Keratinocyte (primary cell): ENCODE measurements at places on chromosomes 1 and 21. TPM values are rescaled to one million over a fixed set of nuclear protein-coding genes. Genes with fewer than 3 reads are reported as not detected.

DNA sequence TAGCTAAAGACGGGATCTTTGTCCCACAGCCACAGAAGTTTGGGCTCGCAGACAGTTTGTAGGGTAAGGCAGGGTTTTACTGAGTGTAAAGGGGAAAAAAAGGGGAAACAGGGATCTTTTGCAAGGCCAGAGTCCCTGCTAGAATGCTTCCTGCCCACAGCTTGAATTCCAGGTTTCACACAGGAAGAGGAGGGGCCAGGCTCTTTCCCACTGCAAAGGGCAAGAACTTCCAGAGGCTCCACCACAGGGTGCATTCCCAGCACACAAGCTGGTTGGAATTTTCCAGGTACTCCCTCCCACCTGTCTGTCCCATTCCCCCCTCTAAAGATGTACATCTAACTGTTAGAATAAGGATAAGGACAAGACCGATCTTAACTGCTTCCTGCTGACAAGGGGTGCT lies 1126.9 kb downstream of the KCNT2 start:
- no peak for DNase-seq

DNA sequence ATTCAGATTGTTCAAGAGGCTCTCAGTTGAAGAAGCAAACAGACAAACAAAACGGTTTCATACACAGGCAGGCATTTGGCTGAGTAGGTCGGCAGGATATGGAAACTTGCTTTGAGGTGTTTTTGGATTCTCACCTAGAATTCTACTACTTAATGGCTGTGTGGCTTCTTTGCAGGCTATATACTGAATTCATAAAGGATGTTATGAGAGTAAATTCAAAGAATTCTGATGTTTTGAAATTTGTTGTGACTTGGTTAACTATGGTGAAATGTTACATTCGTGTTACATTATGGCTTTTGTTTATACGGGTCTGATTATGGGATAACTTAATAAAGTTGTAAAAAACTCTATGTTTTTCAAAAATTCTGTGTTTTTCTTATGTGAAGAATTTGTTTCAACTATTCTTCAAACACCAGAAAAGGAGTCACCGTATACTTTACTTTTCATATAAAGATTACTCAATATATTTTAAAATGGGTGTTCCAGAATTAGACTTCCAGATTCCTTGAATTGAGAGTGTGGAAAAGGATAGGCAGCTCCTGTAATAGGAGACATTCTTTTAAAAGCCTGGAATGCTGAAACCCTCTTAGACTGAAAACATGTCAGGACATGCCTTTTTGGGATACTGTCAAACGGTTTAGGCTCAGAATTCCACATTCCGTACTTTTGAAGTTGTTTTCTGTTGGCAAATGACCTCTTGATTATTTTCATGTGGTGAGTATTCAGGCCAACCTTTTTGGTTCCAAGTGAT lies 8.2 kb upstream of the IRF2BP2 start:
- DNase-seq, result no peak

GRCh38 chr1:86489242-86489878 lies 20.6 kb downstream of the CLCA1 start:
- DNase-seq, result no peak

DNA sequence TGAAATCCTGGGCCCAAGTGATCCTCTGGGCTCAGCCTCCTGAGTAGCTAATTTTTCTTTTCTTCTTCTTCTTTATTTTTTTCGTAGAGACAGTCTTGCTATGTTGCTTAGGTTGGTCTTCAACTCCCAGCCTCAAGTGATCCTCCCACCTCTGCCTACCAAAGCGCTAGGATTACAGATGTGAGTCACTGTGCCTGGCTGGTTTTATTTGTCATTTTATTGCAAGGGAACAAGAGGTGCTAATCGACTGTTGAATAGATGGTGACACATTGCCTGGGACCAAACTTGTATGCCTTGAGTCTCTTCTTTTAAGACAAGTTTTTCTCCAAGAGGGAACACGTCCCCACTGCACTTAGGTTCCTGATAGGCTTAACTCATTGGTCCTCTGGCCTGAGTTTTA lies 20.0 kb upstream of the KLHDC8A start:
- DNase-seq, result no peak

The ACTN2 gene
- polyA plus RNA-seq, result not detected in 3 replicates

GRCh38 chr1:220767312-220768125 lies 19.2 kb upstream of the MTARC1 start:
- no peak for DNase-seq

DNA sequence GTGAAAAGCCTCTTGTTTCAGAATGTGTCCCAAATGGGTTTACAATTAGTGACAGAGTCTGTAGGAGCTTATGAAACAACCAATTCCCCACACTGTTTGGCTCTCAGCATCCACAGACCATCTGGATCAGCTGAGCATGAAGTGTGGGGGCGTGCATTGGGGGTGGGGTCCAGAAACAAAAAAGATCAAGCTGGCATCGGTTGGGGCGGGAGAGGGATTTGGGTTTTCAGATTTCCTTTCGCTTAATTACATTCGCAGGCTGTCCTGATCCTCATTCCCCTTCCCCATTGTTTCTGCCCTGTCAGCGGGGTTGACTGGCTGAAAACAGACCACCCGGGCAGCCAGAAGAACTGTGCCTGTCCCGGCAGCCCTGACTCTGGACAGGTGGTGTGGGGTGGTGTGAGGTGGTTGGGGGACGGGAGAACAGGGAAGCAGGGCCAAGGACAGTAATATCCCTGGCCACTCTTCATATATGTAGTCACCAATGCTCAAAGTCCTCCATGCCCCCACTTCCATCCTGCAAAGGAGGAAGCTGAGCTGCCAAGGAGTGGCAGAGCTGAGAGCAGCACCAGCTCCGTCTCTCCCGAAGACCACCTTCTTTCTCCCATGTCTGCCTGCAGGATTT lies 92.0 kb downstream of the IER5 start:
- DNase-seq, result no peak

GRCh38 chr1:118627435-118627834 lies 360.7 kb downstream of the TBX15 start:
- no peak for DNase-seq

GRCh38 chr1:100622037-100622436 lies 84.1 kb downstream of the GPR88 start:
- DNase-seq, result no peak

DNA sequence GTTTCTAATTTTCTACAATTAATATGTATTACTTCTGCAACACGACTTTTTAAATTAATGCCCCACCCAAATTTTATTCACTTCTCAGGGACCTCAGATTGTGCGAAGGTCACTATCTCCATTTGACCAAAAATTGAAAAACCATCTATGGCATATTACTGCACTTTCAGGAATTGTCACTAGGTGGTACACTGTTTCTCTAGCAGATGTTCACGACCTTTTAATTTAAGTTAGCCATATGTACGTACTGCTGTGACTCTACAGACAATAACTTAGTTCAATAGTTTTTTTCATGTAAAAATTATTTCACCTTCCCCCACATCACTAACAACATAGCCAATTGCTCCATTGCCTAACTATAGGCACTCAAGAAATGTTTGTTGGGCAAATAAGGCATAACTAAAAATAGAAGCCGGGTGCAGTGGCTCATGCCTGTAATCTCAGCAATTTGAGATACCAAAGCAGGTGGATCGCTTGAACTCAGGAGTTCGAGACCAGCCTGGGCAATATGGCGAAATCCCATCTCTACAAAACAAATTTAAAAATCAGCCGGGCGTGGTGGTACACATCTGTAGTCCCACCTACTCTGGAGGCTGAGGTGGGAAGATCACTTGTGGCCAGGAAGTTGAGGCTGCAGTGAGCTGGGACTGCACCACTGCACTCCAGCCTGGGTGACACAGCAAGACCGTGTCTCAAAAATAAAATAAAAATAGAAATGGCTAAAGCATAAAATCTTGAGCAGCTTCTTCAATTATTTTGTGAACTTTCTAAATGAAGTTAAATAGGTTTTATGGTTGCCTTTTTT lies 75.7 kb upstream of the PKN2 start:
- no peak for DNase-seq

The CXADR gene
- polyA plus RNA-seq, result 35.5 to 42.6 TPM (median 37.3 TPM) in 3 replicates

DNA sequence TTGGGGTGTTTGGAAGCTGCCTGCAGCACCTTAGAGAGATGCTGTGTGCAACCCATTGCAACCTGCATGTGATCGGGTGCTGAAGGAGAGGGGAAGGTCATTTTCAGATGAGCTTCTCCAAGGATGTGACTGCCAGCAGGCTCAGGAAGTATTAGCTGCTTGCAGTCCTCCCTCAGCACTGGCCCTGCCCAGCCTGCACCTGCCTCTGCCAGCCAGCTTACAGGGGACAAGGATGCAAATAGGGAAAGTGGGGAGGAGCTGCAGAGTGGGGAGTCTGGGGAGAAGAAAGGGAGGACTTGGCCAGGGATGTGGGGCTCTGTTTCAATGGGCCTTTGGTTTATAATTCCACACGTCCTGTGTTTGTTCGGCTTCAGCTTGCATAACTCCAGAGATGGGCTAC lies 254.5 kb downstream of the RRAGC start:
- DNase-seq, result no peak

- no peak for DNase-seq
These were observed at the start of gene TRIM46 for GRCh38 chr1:155173478-155174323. Gene TRIM46, plus strand, starts transcription at chr1:155173849. Its CDS starts 118 bp downstream, at chr1:155173967.

The OR2L5 gene
- polyA plus RNA-seq, result not detected in 3 replicates

- DNase-seq, result no peak
These were observed 16.0 kb downstream of the PSRC1 start for GRCh38 chr1:109266965-109267364.

The FCN3 gene
- polyA plus RNA-seq, result 0.08 TPM in 1 of 3 replicates, not detected in the others

GRCh38 chr21:28818663-28819278 lies 173.9 kb downstream of the LTN1 start:
- no peak for DNase-seq

- no peak for DNase-seq
These were observed 37.3 kb upstream of the ZNF644 start for GRCh38 chr1:91059157-91059556.
